COLO829 (cell line): ENCODE measurements at places on chromosomes 11 and 22.

- no peak for DNase-seq
These were observed 875.3 kb downstream of the NTM start for GRCh38 chr11:132245403-132246385.

- peak; percentile 40 for DNase-seq
These were observed 38.9 kb downstream of the RELT start for GRCh38 chr11:73414977-73415651.

- DNase-seq, result no peak
These were observed 57.6 kb downstream of the KCNC1 start for GRCh38 chr11:17792161-17792560.

GRCh38 chr11:131618201-131618600, 247.8 kb downstream of the NTM start:
- DNase-seq, result no peak

GRCh38 chr22:49475253-49475652, 352.4 kb downstream of the BRD1 start:
- DNase-seq, result no peak

DNA sequence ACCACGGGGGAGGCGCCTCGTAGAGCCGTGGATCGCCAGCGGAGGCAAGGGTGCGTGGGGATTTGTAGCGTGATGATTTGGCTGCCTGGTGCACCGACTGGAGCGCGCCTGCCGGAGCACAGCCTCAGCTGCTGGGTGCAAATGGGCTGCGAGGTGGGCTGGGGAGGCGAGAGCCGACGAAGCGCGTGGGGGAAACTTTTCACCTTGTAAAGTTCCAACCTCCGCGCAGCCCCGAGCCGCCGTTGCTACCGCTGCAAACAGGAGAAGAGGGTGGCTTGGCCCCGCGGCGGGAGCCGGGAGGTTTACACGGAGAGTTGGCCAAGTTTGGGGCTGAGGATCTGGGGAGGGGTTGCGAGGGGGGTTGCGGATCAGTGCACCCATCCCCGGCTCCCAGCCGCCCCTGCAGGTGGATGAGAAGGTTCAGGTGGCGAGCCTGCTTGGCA, 528 bp downstream of the FAT3 start:
- DNase-seq, result no peak

DNA sequence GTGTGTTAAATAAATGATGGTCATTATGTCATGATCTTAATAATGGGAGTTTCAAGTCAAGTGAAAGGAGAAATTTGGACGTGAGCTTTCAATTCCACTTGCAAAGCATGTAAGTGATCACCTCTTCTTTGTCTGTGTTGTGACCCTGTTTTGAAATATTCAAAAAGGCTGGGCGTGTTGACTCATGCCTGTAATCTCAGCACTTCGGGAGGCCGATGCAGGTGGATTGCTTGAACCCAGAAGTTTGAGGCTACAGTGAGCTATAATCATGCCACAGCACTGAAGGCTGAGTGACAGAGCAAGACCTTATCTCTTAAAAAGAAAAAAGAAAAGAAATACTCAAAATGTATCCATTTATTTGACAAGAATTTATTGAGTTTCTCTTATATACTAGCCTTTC, 32.9 kb upstream of the EED start:
- no peak for DNase-seq

DNA sequence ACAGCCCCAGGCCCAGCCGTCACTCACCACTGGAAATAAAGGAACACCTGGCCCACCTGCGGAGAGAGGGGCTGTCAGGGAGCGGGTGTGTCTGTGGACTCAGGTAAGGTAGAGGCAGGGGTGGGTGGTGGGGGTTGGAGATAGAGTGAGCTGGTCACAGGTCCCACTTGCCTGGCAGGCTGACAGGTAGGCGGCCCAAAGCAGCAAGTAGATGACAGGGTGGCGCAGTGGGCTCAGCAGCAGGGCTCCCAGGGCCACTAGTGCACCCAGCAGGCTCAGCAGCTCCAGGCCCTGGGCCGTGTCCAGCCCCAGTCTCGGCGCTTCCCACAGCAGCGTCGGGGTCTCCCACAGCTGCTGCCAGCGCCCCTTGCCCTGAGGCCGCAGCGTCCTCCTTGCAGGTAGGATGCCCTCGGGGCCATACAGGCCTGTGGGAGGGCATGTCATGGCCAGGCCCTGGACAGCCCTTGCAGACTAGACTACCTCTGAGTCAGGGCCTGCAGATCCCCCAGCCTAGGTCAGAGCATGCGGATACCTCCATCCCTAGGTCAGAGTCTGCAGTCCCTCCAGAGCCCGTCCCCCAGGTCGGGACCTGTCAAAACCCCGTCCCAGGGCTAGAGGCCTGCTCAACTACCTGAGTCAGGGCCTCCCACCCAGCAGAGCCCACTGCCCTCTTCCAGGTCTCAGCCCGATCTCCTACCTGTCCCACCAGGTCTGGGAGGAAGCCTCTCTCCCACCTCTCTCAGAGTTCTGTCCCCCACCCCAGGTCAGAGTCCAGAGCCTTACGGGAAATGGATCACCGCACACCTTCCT, 686 bp downstream of the LMF2 start:
- DNase-seq, result no peak

DNA sequence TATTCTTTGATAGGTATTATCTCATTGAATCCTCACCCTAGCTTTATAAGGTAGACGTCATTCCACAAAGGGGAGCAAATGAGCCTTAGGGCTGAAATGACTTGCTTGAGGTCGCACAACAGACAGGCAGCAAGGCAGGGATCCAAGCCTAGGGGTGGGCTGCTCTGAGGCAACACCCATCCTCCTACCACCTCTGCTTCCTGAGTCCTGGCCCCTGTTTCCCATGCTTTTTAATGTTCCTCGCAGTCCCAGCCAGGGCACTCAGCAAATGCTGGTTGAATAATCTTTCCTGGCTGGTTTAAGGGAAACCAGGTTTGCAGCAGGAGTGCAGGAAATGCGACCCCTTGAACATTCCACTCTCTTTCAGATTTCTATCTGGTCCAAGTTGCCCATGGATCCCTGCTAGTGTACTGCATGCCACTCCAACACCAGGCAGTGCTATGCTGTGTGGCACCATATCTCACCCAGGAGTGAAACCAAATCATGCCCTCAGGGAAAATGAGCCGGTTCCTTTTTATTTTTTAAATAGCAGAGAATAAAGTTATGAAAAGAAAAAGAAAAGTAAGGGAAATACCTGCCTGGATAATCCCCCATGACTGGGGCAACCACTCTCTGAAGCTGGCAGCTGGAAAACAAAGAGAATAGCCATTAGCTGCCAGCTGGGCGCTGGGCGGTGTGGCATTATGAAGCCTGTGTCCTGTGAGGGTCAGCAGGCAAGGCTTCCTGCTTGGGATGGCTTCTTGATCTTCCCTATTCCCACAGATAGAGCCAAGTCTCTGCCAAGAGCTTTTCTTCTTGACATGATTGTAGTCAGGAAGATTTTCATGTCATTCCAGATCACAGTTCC, 21.8 kb downstream of the MICAL2 start:
- no peak for DNase-seq

- DNase-seq, result no peak
These were observed 2.0 kb downstream of the SIPA1 start for GRCh38 chr11:65639623-65640482.

- DNase-seq, result peak; percentile 86
These were observed 17.7 kb downstream of the CTNND1 start for GRCh38 chr11:57779276-57779675.

DNA sequence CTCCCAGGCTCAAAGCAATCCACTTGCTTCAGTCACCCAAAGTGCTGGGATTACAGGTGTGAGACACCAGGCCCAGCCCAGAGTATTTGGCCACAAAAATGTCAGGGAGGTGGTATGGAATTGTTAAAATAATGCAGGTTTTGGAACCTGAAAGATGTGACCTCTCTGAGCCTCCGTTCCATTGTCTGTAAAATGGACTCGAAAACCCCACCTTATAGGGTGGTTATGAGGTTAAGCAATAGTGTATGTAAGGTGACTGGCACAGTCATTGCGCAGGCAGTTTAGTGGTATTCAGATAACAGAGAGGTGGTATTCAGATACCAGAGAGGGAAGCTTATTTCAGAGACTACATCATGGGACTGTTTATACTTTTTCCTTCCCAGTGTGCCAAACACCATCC, 52.5 kb upstream of the PRSS23 start:
- DNase-seq, result no peak

DNA sequence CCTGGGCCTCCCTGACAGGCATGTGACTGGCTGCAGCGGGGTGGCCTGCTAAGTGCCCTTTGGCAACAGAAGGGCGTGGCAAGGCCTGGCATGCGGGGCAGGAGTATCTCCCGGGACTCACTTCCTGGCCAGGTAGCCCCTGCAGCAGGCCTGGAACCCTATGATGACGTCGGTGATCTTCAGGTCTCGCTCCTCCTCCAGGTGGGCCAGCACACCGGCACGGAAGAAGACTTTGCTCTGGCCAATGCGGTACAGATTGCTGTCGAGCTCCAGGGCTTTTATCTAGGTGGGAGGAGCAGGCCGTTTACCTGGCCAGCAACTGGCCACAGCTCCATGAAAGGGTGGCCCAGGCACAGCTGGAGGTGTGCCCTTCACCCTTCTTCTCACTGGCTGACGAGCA, 50.9 kb downstream of the APOL1 start:
- DNase-seq, result no peak

GRCh38 chr11:131626788-131627187, 256.4 kb downstream of the NTM start:
- DNase-seq, result no peak

- DNase-seq, result peak; percentile 66
These were observed 41.4 kb upstream of the NFAM1 start for GRCh38 chr22:42473484-42474193.

GRCh38 chr11:30585125-30585891, 845 bp downstream of the MPPED2 start:
- DNase-seq, result no peak

GRCh38 chr22:37228106-37229011, 15.7 kb downstream of the RAC2 start:
- no peak for DNase-seq

GRCh38 chr11:34758262-34758661, 137.4 kb downstream of the EHF start:
- no peak for DNase-seq

GRCh38 chr11:126823274-126823673, 177.3 kb downstream of the KIRREL3 start:
- no peak for DNase-seq

- no peak for DNase-seq
These were observed 12.1 kb downstream of the DERL3 start for GRCh38 chr22:23826510-23827350.

GRCh38 chr11:2091112-2091746, 48.0 kb downstream of the IGF2 start:
- no peak for DNase-seq

DNA sequence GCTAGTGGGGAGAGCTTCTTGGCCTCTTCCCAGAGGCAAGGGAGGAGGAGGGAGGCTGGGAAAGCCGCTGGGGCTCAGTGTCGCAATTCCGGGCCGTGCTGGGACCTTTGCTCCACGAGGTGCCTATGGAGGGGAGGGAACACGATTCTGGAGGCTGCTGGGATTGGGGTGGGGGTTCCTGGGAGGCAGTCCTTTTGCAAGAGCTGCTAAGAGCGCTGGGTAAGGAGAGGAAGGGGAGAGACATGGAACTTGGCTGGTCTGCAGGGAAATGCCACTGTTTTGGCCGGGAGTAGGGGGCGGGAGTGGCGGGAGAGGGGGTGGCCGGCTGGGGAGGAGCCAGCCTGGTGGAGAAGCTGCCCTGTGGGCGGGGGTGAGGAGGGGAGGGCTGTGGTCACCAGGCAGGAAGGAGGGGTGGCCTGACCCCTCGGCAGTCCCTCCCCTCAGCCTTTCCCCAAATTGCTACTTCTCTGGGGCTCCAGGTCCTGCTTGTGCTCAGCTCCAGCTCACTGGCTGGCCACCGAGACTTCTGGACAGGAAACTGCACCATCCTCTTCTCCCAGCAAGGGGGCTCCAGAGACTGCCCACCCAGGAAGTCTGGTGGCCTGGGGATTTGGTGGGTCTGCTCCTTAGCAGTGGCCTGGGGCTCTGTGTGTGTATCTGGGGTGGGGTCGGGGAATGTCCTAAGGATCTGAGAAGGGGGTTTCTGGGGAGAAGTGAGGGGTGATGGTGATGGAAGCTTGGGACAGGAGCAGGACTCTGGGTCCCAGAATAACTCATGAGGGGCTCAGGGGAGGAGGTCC, at the start of gene NR1H3:
Gene NR1H3, plus strand, starts transcription at position 480 of the 800 bp plus-strand sequence. CDS start 1,221 bp downstream, outside the sequence.
- DNase-seq, result peak; percentile 58
